ENCODE measurements at places on chromosomes 4 and X. TPM values are rescaled to one million over a fixed set of nuclear protein-coding genes. Genes with fewer than 3 reads are reported as not detected.

Gene MAP7D2
- 10.0 TPM for total RNA-seq

Gene ATP2B3
- total RNA-seq, result 11.6 TPM

Gene HPSE
- total RNA-seq, result 0.94 TPM

Gene ZDHHC15
- total RNA-seq, result 19.4 TPM

Gene PHEX
- 3.1 TPM for total RNA-seq

Gene FGA
- total RNA-seq, result 0.94 TPM

Gene USP26
- under 0.01 TPM for total RNA-seq

Gene DCAF12L2
- total RNA-seq, result 7.8 TPM

Gene MAP3K15
- 0.94 TPM for total RNA-seq

Gene GABRE
- total RNA-seq, result 3.1 TPM

Gene MAPK10
- total RNA-seq, result 377 TPM

Gene STPG2
- total RNA-seq, result 4.1 TPM

Gene USP17L17
- not detected for total RNA-seq

Gene DCAF8L1
- total RNA-seq, result not detected

Gene CXXC4
- total RNA-seq, result 79.8 TPM

Gene HPGD
- total RNA-seq, result 2.8 TPM

Gene PPP2R2C
- total RNA-seq, result 60.7 TPM

Gene FAM47E
- total RNA-seq, result 6.6 TPM

Gene SEC24B
- 38.8 TPM for total RNA-seq

Gene PAGE5
- not detected for total RNA-seq

All from parietal lobe (tissue), 2 donors.